ENCODE measurements at places on chromosomes 11 and 22.

GRCh38 chr11:109892321-109892794 is 200.8 kb upstream of the ZC3H12C start:
- no peaks in the 10 kb centered on the region for H3K27me3 ChIP-seq
- H3K27ac ChIP-seq, result no peak overlapping the region
- H3K4me1 ChIP-seq, result no peaks in the 10 kb centered on the region
- H3K4me3 ChIP-seq, result no peak overlapping the region
- no peak for DNase-seq

DNA sequence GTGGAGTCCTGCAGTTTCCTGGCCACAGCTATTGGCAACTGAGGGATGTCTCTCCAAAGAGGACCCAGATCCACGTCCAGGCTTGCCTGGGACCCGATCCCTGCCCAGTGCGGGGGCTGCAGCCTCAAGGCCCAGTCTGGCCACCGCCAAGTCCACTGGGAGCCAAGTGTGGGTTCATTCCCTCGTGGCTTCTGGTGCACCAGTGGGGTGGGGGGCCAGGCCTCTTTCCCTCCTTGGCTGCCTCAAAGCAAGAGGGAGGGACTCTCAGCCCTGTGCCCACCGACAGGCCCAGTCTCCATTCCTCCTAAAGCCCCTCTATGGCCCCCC is 13.3 kb upstream of the PIM3 start:
- no peak for DNase-seq
- H3K4me1 ChIP-seq, result peaks cover 27% of the 10 kb centered on the region
- no peak overlapping the region for H3K27ac ChIP-seq
- no peaks in the 10 kb centered on the region for H3K27me3 ChIP-seq
- H3K4me3 ChIP-seq, result no peak overlapping the region

DNA sequence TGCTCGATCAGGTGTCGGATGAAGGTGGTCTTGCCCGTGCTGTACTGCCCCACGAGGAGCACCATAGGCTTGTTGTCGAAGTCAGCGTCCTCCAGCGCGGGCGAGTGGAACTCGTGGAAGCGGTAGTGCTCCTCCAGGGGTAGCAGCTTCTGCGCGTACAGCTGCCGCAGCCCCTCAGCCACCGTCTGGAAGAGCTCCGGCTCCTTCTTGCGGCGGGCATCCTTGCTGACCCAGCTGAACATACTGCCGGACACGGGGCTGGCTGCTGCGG is 263 bp downstream of the EHD1 start:
- DNase-seq, result no peak
- H3K27me3 ChIP-seq, result no peaks in the 10 kb centered on the region
- peak overlapping the region; percentile 38 for H3K27ac ChIP-seq

GRCh38 chr11:4664183-4664582 is 20.4 kb downstream of the OR51E1 start:
- no peak overlapping the region for H3K4me3 ChIP-seq
- no peak overlapping the region for H3K27ac ChIP-seq
- H3K36me3 ChIP-seq, result no peaks in the 10 kb centered on the region
- H3K4me1 ChIP-seq, result no peaks in the 10 kb centered on the region
- H3K27me3 ChIP-seq, result no peaks in the 10 kb centered on the region

GRCh38 chr22:36885474-36885873 is 24.7 kb downstream of the NCF4 start:
- H3K4me3 ChIP-seq, result no peak overlapping the region
- H3K36me3 ChIP-seq, result no peaks in the 10 kb centered on the region
- no peaks in the 10 kb centered on the region for H3K4me1 ChIP-seq
- peaks cover 16% of the 10 kb centered on the region for H3K27me3 ChIP-seq

DNA sequence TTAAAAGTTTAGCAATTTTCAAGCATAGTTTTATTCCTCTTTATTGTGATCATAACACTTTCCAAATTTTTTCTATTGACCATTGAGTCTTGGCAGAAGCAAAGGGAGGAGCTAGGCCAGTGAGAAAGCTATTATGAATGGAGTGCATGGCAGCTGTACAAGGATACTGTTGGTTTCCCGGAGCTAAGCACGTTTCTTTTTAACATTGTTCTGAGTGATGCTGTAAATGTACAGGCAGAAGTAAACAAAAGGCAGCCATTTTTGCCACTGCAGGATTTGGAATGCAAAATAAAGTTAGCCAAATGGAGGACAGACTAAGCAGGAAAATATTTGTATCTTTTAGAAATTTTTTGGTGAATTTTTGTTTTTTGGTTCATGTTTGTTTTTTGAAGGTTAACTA is 16.2 kb downstream of the CBL start:
- H3K4me1 ChIP-seq, result no peaks in the 10 kb centered on the region
- peaks cover 3% of the 10 kb centered on the region for H3K36me3 ChIP-seq
- H3K4me3 ChIP-seq, result no peak overlapping the region
- no peaks in the 10 kb centered on the region for H3K27me3 ChIP-seq

GRCh38 chr22:42343531-42344081 is 73.2 kb upstream of the TCF20 start:
- no peak for DNase-seq
- H3K36me3 ChIP-seq, result no peaks in the 10 kb centered on the region
- H3K27ac ChIP-seq, result no peak overlapping the region
- H3K27me3 ChIP-seq, result peaks cover 44% of the 10 kb centered on the region

GRCh38 chr11:35352077-35352888 is 67.1 kb downstream of the SLC1A2 start:
- no peak overlapping the region for H3K4me3 ChIP-seq
- no peak for DNase-seq
- H3K27me3 ChIP-seq, result no peaks in the 10 kb centered on the region
- H3K27ac ChIP-seq, result no peak overlapping the region

Measured in mesenchymal stem cell (in vitro differentiated cells and primary cell).